ENCODE measurements at places on chromosomes 4 and X. TPM values are rescaled to one million over a fixed set of nuclear protein-coding genes. Genes with fewer than 3 reads are reported as not detected.

The PABPC5 gene
- 1.8 TPM for total RNA-seq

The TLL1 gene
- total RNA-seq: 3.7 TPM

The SSX4B gene
- not detected for total RNA-seq

The SCML2 gene
- 2.0 TPM for total RNA-seq

The TEX13A gene
- total RNA-seq: not detected

The NAA11 gene
- not detected for total RNA-seq

The FRAS1 gene
- 2.0 TPM for total RNA-seq

The ATP2B3 gene
- total RNA-seq: 0.68 TPM

The USP51 gene
- total RNA-seq: 7.0 TPM

The DRD5 gene
- not detected for total RNA-seq

The BGN gene
- total RNA-seq: 1,907 TPM

The DMRTC1B gene
- total RNA-seq: not detected

The SLC34A2 gene
- not detected for total RNA-seq

The AKAP17A gene
- 53.3 TPM for total RNA-seq

The HPSE gene
- total RNA-seq: 6.1 TPM

The PSAPL1 gene
- 0.14 TPM for total RNA-seq

The SMIM31 gene
- total RNA-seq: not detected

The DCAF8L2 gene
- not detected for total RNA-seq

The PAGE2 gene
- total RNA-seq: not detected

The PASD1 gene
- total RNA-seq: not detected

The EDA gene
- total RNA-seq: 2.0 TPM
